ENCODE measurements at places on chromosomes 3 and 15. TPM values are rescaled to one million over a fixed set of nuclear protein-coding genes. Genes with fewer than 3 reads are reported as not detected.

SAMMSON gene
- not detected for total RNA-seq

MOBP gene
- total RNA-seq, result not detected

PCSK6 gene
- total RNA-seq, result not detected

TM4SF18 gene
- total RNA-seq, result 0.39 TPM

GPR156 gene
- total RNA-seq, result 0.66 TPM

LNP1 gene
- 7.0 TPM for total RNA-seq

GRCh38 chr3:5188419-5189221, 1.1 kb downstream of the EDEM1 start:
- no peak for DNase-seq

DNA sequence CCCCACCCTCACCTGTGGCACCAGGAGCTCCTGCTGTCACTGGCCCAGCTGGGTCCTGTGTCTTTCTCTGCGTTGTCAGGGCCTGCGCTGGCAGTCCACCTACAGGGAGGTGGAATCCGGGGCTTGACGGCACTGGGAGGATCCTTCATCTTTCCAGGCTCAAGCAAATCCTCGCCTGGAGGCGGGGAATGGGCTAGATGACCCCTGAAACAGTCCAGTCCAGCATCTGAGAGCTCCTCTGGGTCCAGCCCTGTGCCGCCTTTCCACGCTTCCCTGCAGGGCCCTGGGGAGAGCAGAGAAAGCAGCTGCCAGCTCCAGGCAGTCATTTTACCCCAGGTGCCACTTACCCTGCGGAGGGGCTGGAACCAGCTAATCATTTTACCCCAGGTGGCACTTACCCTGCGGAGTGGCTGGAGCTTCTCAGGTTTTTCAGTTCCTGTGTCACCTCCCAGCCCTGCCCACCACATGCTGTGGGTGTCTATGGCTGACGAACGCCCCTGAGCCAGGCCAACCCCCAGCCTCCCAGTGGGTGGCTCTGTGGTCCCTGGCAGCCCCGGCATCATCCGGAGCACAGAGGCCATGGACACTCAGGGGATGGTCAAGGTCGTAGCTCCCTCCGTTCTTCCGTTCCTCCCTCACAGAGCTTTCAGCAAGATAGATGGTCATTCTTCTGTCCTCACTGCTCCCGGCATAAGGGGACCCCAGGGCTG, 17.9 kb upstream of the ADIPOQ start:
- DNase-seq, result no peak

- peak; percentile 43 for DNase-seq
These were observed 747 bp upstream of the ZNF592 start for GRCh38 chr15:84747416-84748273.

GRCh38 chr3:98551754-98552153, 20.0 kb downstream of the GPR15 start:
- DNase-seq, result no peak

- no peak for DNase-seq
These were observed 348.5 kb upstream of the UMPS start for GRCh38 chr3:124381575-124382333.

GRCh38 chr3:52110502-52110901, 43.7 kb downstream of the POC1A start:
- no peak for DNase-seq
